ENCODE measurements at places on chromosomes 6 and 20.

GRCh38 chr6:121485359-121485811, 49.9 kb downstream of the GJA1 start:
- DNase-seq = no peak

DNA sequence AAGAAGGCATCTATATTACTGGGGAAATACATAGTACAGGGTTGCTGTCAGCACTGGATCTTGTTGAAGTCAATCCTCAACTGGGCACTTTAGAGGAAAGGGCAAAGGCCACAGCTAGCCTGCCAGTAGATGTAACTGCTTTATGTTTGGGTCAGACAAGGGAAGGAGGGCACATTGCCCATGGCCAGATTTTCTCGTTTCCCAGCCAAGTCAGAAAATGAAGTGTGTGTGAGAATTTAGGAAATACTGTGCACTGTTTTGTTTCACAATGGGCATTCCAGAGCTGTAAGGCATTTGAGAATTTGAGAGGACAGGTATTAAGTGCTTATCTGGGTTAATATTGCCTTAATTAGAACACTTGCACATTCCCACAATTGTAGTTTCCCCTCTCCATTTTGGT, 183.9 kb upstream of the MCHR2 start:
- no peak for DNase-seq

- DNase-seq = peak; percentile 71
Observed at GRCh38 chr20:38165089-38165965, at the start of gene TGM2. Gene TGM2, minus strand, starts transcription at chr20:38165270. Its CDS starts 72 bp downstream, at chr20:38165198.

- DNase-seq = no peak
Observed at GRCh38 chr6:42086046-42087035, 36.0 kb downstream of the TAF8 start.

Measured in AG08395 (cell line).